ENCODE measurements at places on chromosomes 6 and 20.

DNA sequence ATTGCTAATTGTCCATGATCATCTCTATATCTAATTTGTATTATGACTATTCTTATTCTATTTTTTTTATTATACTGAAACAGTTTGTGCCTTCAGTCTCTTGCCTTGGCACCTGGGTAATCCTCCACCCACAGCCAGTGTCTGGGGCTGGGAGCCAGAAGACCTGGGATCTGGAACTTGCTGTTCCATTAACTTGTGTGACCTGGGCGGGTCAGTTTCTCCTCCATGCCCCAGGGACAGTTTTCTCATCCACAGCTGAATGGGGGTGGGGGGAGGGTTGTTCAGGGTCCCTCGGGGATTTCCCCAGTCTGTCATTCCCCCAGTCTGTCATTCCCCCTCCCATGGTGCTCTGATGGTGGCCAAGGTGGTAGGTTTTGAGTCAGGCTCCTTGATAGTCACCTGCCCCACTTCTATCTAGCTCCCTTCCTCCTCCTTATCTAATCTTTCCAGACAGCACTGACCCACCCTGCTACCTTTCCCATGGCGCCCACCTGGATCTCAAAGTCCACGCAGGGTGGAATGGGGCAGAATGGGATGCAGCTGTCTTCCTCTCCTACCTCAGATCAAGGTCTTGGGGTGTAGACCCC, 10.9 kb downstream of the ITPR3 start:
- DNase-seq: no peak

DNA sequence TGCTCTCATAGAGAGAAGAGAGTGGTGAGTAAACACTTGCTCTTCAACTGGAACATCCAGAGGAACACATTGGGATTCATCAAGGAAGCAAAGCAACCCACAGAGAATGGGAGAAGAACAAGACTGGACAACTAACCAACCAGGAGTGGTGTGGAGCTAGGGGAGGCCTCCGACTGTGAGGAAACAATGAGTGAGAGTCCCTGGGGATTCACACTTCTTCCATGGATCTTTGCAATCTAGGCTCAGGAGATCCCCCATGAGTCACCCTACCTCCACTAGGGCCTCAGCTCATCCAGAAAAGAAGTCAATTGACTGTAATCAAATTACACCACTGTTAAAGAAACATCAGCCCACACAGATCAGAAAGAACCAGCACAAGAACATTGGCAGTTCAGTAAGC, 42.3 kb upstream of the CLVS2 start:
- no peak for DNase-seq

DNA sequence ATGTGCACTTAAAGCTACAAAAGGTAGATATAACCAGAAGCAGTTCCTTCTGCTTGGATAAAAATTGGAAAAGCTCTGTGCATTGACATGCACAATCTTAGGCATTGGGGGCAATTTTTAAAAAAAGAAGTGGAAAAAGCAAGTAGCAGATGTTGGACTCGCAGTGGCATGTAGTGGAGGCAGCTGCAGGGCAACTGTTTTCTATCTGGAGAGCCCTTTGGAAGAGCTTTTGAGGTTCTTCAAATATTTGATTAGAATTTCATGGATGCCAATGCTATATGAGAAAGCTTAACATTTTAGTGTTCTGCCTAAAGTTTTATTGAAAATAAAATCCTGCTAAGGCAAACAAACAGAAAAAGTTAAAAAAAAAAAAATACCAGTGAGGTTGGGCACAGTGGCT, 388.3 kb upstream of the RNF217 start:
- DNase-seq: no peak

- no peak for DNase-seq
Measured at GRCh38 chr6:112253498-112253840, 898 bp downstream of the LAMA4 start.

Data from muscle of back (tissue), 13 donors.